ENCODE measurements at places on chromosomes 3 and 15.

DNA sequence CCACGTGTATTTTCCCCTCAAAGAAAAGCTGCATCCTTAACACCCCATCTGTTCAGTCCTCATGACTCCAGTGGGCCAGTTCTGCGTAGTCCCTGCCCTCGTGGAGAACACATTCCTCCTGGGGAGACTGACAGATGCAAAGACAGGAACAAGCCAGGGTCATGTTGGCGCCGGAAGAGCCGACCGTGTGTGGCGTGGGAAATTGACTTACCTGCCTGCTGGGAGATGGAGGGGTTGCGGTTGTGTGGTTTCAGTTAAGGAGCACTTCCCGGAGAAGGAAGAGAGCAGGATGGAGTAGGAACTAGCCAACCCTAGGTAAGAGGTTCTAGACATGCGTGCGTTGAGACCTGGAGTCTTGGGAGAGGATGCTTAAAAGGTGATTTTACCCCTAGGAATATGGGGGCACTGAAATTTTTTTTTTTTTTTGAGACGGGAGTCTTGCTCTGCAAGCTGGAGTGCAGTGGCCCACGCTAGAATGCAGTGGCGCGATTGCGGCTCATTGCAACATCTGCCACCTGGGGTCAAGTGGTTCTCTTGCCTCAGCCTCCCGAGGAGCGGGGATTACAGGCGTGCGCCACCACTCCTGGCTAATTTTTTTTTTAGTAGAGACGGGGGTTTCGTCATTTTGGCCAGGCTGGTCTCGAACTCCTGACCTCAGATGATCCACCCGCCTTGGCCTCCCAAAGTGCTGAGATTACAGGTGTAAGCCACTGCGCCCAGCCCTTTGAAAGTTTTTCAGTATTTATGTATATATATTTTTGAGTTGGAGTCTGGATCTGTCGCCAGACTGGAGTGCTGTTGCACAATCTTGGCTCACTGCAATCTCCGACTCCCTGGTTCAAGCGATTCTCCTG is 1.4 kb downstream of the VHL start:
- H3K27me3 ChIP-seq = no peaks in the 10 kb centered on the region
- peaks cover 33% of the 10 kb centered on the region for H3K4me1 ChIP-seq
- H3K4me3 ChIP-seq = peak overlapping the region; percentile 80
- peak overlapping the region; percentile 97 for H3K27ac ChIP-seq
- H3K36me3 ChIP-seq = peaks cover 10% of the 10 kb centered on the region

DNA sequence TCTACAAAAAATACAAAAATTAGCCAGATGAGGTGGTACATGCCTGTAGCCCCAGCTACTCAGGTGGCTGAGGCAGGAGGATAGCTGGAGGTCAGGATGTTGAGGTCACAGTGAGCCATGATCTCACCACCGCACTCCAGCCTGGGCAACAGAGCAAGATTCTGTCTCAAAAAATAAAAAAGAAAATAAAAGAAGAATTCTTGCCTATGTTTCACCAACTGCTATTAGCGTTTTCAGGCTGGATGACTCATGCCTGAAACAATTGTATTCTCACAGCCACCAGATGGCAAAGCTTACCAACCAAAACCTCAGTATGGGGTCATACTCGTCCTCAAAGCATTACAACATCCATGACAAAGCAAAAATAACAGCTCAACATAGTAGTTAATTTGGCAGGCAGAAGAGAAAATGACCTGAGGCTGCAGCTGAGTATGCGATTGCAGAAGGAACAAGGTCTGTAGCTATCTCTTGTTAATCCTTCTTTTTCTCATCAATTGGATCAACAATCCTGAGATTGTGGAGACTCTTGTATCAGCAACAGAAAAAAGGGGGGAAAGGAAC is 52.2 kb downstream of the TP53BP1 start:
- H3K36me3 ChIP-seq = peaks cover 9% of the 10 kb centered on the region
- DNase-seq = no peak
- H3K4me3 ChIP-seq = no peak overlapping the region

DNA sequence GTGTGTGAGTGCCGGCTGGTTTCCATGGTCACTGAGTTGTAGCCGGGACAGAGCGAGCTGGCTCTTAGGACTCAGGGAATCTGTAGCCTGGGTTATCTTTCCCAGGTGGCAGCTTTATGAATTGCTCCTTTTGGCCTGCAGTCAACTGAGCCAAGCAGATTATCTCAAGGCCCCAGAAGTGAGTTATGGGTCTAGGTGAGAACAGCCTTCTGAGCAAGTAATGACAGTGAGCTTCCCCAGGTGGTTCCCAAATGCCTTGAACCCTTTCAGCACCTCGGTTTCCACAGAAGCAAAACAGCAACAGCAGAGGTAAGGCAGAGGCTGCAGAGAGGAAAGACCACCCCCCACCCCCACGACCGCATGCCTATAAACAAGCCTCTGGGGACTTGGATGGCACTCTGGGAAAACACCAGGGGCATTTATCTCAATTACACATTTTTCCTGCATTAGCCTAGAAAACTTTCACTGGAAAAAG is 56.7 kb upstream of the DGKG start:
- no peaks in the 10 kb centered on the region for H3K36me3 ChIP-seq
- H3K4me3 ChIP-seq = no peak overlapping the region
- H3K27ac ChIP-seq = no peak overlapping the region
- no peak for DNase-seq
- H3K27me3 ChIP-seq = no peaks in the 10 kb centered on the region

DNA sequence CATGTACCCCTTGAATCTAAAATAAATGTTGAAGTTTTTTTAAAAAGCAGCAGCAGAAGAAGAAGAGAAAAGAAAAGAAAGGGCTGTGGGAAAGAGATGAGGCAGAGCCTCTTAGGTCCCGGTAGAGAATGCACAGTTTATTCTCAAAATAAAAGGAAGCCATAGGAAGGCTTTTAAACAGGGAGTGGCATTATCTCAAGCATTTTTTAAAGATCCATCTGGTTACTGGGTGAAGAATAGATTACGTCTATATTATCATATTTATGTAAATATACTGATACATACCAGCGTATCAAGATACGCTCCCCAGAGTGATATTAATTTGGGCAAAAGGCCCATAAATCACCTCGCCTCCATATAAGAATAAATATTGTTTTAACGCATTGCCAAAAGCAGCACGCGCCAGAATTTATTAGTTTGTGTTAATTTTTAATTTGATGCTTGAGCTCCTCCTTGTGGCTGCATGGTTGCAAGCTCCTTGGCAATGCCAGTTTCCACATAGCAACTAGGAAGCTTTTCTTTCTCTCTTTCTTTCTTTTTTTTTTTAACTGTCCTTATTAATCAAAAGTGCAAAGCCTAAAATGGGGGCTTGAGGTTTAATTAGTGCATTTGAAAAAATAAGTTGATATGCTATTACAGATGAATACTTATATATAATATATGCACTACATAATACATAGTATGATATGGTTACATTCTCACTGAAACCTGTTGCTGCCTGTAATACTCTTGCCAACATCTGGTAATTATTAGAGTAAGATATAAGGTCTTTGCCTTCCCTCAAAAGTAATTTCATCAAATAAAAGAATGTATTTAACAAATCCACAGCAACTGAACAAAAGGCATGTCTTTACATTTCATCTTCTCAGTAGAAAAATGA is 242.8 kb upstream of the UBE2E2 start:
- H3K4me1 ChIP-seq = peaks cover 28% of the 10 kb centered on the region
- H3K27me3 ChIP-seq = no peaks in the 10 kb centered on the region
- H3K4me3 ChIP-seq = no peak overlapping the region
- H3K36me3 ChIP-seq = no peaks in the 10 kb centered on the region
- DNase-seq = no peak

- no peaks in the 10 kb centered on the region for H3K27me3 ChIP-seq
- peak overlapping the region; percentile 81 for H3K4me3 ChIP-seq
- no peaks in the 10 kb centered on the region for H3K36me3 ChIP-seq
- peaks cover 45% of the 10 kb centered on the region for H3K4me1 ChIP-seq
Measured at GRCh38 chr3:136751316-136752171, 634 bp downstream of the STAG1 start.

DNA sequence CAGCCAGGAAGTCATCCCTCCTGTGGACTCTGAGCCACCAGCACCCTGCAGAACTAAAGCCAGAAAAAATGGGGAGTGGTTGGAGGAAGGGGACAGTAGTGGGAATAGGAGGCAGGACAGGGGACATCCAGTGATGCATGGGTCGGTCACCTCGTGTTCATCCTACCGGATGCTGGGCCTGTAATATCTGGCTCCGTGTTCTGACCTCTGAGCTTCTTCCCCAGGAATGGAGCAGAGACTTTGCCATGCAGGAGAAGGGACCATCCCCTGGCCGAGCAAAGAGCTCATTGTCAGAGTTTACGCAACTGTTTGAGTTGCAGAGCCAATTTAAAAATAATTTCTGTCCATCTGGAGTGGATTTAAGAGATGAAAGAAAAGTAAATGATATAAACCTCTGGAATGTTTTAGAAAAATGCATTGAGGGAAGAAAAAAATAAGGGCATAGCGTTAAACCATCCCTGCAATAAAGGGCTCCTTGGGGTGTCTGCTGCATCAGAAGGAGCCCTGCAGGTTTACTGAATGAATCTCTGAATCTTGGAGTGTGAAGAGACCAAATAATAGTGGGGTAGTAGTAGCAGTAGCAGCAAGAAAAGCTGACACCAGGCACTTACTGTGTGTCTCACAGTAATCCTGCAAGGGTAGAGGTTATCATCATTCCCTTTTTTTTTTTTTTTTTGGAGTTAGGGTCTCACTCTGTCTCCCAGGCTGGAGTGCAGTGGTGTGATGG is 70.9 kb downstream of the AAGAB start:
- peaks cover 32% of the 10 kb centered on the region for H3K36me3 ChIP-seq
- H3K27ac ChIP-seq = no peak overlapping the region
- H3K4me3 ChIP-seq = no peak overlapping the region
- H3K4me1 ChIP-seq = peaks cover 16% of the 10 kb centered on the region

GRCh38 chr3:50236484-50237132 is 604 bp downstream of the GNAI2 start:
- no peaks in the 10 kb centered on the region for H3K27me3 ChIP-seq
- peaks cover 4% of the 10 kb centered on the region for H3K36me3 ChIP-seq
- no peak for DNase-seq

GRCh38 chr15:38274135-38274534 is 21.5 kb downstream of the SPRED1 start:
- DNase-seq = no peak
- no peak overlapping the region for H3K4me3 ChIP-seq
- H3K27me3 ChIP-seq = no peaks in the 10 kb centered on the region
- H3K27ac ChIP-seq = peak overlapping the region; percentile 65
